ENCODE measurements at places on chromosomes 1 and 21.

DNA sequence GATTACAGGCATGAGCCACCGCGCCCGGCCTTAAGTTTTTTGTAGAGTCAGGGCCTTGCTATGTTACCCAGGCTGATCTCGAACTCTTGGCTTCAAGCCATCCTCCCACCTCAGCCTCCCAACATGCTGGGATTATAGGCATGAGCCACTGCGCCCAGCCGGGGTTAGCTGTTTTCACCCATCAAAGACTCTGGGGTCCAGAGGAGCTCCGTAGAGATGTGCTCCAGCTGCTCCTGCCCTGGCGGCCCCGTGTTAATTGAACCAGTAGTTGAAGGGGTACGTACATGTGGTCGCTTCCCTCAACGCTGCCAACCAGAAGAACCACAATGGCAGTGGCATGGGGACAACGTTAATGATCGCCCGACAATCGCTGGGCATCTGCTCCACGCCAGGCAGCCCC is 72.0 kb downstream of the NPHP4 start:
- no peak for DNase-seq

GRCh38 chr1:202162418-202163280 is 2.2 kb upstream of the PTPN7 start:
- DNase-seq = peak; percentile 55

DNA sequence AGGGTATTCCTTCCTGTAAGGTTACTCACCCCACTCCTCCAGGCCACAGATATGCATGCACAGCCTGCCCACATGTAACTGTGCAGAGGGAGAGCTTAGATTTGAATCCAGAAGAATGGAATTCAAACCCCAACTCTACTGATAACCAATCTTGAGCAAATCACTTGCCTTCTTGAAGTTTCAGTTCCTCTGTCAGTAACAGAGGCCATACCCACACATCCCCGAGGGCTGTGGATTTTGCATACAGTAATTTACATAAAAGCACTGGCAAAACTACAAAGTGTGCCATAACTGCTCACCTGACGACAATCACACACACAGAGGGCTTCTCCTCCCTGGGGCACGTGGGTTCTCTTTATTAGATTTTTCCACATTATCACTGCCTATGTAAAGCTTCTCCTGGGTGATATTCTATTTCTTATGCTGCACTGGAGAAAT is 18.6 kb downstream of the CD247 start:
- peak; percentile 56 for DNase-seq

DNA sequence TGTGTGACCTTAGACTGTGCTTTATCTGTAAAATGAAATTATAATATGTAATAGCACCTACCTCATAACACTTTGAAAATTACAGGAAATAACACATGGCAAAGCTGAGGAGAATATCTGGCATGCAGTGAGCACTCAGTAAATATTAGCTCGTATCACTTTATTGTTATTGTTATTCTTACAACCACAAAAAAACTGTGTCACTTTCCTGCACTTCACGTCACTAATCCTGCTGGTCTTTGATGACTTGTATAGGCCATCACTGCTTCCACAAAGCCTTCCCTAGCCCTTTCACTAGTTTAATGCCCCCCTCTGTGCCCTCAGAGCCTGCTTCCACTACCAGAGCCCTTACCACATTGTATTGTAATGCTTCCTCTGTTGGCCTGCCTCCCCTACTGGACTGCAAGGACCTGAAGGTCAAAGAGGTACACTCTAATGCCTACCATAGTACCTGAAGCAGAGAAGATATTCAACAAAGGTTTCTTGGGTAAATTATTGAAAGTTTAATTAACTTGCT is 231.6 kb downstream of the NFIA start:
- no peak for DNase-seq

GRCh38 chr1:199089393-199090122 is 450.7 kb downstream of the PTPRC start:
- DNase-seq = peak; percentile 57

DNA sequence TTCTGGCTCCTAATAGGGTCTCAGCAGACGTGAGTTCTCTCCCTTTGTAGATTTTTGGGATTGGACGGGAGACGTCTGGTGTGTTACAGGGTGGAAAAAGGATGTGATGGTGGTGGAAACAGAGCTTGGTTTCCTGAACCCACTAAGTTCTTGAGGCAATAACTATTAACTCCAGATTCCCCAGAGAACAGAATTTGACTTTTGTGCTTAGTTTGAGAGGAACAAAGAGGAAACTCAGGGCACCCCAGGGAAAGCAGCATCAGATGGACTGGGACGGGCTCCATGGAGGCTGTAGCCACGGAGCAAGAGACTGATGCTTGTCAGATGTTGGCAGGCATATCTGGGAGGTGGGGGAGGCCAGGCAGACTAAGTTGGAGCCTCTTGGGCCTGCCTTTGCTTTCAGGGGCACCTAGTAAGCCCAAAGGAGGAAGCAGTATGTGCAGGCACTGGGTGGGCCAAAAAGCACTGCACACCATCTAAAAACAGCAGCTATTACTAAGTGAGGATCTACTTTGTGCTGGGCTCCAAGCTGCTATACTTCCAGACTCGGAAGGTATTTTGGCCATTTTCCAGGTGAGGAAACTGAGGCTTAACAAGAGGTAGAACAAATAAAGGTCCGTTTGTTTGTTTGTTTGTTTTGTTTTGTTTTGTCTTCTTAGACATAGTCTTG is 66.9 kb downstream of the EPHB2 start:
- DNase-seq = no peak

DNA sequence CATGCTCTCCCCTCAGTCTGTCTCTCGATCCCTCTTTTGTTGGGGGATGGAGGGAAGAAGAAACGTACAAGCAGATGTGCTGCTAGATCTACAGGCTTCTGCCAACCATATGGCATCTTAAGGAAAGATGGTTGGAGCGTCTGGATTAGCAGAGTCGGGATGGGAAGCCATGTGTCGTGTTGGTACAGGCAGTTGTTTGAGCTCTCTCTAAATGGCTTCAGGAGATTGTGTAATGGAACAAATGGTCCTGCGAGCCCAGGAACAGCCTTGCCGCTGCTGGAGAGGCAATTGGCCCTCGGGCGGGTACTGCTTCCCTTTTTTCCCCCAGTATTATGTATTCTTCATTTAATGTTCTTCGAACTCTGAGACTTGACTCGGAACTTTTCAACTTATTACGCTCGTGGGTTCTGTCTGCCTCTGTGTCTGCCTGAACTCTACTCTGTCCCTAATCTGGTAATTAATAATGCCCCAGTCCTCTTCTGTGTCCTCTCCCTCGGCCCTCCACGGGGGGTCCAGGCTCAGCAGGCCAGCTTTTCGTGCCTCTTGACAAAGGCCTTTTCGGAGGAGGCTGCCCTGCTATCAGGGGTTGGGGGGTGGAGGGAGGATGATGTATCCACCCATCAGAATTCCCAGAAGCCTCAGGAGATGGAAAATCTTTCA is 215.3 kb downstream of the SDCCAG8 start:
- DNase-seq = no peak

DNA sequence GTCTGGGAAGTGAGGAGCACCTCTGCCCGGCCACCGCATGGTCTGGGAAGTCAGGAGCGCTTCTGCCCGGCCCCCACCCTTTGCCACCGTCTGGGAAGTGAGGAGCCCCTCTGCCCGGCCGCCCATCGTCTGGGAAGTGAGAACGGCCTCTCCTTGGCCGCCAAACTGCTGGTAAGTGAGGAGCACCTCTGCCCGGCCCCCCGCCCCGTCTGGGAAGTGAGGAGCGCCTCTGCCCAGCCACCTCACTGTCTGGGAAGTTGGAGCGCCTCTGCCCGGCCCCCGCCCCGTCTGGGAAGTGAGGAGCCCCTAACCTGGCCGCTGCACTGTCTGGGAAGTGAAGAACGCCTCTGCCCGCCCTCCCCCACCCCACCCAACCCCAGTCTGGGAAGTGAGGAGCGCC is 22.6 kb downstream of the KCNH1 start:
- DNase-seq = no peak

GRCh38 chr1:156721131-156721530 is 7.1 kb upstream of the METTL25B start:
- DNase-seq = no peak

DNA sequence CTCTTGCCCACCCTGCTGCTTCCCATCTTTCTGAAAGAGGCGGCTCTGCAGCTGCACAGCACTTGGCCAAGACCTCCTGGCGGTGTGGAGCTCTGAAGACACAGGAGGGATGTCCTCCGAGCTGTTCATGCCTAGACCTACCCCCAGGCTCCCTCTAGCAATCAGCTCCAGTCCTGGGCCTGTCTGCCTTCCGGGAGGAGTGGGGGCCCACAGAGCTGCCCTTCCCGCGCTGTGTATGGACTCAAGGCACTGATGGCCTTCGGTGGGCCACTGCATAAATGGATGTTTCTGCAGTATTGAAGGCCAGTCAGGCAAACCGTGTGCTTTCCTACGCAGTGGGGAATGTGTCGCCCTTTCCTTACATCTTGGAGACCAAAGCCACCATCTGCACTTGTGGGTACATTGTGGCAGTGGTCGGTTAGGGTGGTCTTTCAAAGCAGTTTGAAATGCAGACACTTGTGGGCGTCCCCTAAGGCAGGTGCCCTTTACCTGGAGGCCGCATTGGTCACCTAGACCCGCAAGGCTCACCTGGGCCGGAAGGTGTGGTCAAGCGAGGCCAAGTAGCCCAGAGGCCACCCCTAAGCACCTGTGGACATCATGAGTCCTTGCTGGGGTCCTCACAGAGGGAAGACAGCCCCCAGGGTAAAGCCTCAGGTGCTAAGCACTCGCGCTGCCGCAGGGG is 912 bp upstream of the PKNOX1 start:
- DNase-seq = no peak

GRCh38 chr1:79472067-79472656 is 465.6 kb upstream of the ADGRL4 start:
- DNase-seq = no peak

DNA sequence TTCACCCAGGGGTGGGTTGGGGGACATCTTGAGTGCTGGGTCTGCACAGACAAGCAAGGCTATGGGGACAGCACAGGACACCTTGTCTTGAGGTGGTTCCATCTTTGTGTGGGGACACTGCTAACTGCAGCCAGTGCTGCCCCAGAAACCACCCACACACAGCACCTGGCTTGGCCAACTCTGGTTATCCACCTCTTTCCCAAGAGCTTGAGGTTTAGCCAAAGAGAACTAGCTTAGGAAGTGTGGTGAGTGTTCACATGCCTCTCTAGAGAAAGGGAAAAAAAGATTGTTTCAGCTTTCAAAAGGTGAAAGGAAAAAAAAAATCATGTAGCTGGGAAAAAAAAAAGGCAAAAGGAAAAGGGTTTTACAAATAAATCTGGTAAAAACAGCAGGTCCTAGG is 32.4 kb downstream of the BCAR3 start:
- DNase-seq = no peak

DNA sequence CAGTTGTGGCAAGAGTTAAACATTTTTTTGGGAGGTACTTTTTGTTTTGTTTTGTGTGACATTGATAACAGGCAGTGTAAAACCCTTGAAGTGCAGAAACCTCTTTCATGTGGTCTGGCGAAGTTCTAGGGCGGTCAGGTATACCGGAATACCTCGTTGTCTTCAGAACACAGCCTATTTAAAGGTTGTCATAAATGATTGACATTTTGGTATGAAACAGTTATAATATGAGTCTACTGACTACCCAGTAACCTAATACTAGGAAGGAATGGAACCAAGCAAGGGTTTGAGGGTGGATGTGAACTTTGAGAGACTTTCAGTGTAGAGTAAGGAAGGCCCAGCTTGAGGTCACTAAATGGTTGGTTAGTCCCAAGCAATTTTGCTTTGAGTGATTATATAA is 40.5 kb downstream of the PATJ start:
- peak; percentile 79 for DNase-seq

DNA sequence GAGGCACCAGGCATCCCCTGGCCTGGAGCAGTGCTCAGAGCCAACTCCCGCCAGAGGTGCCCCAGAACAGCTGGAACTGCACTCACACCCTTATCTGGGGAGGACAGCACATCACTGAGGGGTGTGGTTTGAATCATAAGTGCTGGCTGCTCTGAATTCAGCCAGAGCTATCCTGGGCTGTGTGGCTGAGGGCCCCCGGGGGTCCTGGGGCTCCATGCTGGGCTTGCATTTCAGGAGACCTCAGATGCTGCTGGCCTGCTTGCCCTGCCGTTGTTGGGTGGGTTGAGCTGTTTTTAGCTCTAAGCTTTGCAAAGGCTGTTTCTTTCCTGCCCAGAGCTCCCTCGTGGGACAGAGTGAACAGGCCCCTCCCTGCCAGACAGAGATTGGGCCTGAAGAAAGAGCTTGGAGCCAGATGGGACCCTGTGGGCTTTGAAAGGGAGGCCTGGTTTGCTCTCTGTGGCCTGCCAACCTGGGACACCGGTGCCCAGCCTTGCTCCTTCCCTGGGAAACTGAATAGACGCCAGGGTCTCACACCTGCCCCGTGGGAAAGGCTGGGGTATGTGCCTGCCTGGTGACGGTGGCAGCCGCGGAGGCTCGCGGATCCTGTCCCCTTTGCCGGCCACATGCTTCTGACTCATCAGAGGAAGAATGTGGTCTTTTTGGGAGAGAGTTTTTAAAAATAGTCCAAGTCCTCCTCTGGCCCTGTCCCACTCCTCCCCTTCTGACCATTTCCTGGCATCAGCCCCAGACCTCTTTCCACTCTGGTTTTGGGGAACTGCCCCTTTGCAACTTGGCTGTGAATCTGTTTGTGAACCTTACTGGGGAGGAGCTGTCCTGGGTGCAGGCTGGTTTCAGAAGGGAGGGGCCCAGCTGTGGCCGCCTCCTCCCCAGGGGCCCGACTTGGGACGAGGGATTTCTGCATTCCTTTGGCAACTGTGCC is 30.0 kb downstream of the ARHGEF10L start:
- no peak for DNase-seq

- DNase-seq = no peak
Observed at GRCh38 chr1:226128487-226129075, 58.0 kb downstream of the ACBD3 start.

DNA sequence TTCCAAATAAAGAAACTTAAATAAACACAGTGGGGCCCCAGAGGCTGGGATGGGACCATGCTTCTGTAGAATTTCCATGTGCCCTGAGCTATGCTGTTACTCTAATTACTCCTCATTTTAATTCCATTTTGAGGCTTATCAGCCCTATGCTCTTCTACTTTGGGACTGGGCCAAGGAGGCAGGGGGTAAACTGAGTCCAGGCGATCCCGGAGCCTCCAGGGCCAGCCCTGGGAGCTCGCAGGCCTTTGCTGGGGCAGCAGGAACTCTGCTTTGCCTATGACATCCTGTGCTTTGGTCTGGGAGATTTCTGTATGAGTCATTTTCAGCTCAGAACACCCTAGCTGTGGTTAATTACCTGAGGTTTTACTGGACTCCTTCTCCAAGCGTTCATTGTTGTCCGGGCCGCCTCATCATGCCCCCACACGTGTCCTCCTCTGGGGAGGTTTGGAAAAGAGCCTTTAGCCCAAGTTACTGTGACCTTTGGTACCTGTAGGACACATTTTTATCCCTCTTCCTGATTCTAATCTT is 95.7 kb downstream of the RHOU start:
- DNase-seq = no peak

- no peak for DNase-seq
Observed at GRCh38 chr1:54867717-54868057, 19.3 kb downstream of the DHCR24 start.

DNA sequence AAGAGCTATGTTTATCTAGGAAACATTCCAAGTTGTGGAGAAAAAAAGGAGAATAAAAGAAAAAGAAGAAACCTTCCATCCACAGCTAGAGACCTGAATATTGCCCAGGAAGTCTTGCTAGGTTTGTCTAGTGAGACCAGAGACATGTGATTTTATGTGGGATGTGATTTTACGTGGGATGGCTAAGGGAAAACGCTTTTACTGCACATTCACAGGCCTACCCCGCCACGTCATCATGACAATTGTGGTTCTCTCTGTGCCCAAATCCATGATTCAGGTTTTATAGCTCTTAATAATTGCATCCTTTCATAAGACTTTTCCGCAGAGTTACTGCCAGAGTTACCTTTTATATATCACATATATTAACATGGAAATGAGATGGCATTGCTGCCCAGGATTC is 86.4 kb upstream of the SSX2IP start:
- DNase-seq = no peak
